ENCODE measurements at places on chromosomes 5 and 9.

- DNase-seq: no peak
Measured at GRCh38 chr5:56649569-56649968, 165.8 kb upstream of the MAP3K1 start.

GRCh38 chr5:59593439-59594007 is 300.0 kb downstream of the PDE4D start:
- DNase-seq: no peak

GRCh38 chr9:17138503-17138902 is 3.7 kb downstream of the CNTLN start:
- no peak for DNase-seq

DNA sequence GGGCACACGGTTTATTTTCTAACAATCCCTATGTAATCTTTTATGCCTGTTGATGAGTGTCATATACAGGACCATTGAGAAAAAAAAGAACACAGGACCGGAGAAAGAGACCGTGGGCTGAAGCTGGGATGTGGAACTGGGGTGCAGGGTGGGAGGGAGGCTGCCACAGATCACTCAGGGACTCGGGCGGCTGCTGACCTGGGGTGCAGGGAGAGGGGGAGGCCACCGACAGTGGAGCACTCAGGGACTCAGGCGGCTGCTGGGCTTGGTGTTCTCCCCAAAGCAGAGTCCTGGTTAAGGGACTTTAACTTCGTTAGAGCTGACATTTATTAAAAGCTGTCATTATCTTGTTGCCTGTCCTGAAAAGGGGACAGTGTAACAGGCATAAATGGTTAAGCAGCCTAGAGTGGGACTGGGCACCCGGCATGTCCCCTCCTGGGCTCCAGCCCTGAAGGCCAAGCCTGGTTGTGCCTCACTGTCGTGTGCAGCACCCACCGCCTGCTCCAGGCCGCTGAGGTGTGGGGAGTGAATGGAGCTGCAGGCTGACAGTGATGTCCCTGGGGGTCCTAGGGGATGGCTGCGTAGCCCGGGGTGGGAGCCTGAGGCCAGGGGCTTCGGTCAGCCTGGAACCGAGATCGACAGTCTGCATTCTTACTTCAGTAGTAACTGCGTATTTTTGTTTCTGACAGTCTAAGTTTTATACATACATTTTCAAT is 14.0 kb downstream of the NDUFS6 start:
- DNase-seq: no peak

- peak; percentile 25 for DNase-seq
Measured at GRCh38 chr9:14768405-14769229, 46.1 kb upstream of the CER1 start.

DNA sequence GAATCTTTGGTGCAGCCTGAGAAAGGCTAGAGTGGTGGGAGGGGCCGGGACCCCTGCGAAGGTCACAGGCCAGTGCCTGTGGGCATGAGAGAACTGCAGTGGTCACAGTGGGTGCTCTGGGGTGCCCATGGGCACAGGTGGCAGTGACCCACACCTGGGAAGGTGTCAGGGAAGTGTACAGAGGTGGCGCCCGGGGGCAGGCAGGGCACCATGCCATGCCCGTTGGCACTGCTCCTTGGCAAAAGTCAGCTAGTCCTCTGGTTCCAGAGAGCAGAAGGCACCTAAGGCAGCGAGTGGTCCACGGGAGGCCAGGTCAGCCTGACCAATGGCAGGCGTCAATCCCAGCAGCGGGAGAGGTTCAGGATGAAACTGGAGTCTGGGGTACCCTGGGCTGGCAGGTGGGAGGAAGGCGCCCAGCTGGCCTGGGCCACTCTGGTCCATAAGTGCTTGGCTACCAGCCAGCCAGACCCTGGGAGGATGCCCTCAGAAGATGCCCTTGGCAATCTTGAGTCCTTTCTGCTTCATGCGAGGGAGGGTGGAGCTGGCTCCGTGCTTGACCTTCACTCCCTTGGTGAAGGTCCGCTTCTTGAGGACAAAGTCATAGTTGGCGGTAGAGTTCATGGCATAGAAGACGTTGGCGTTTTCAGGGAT is 22.8 kb downstream of the RALGDS start:
- no peak for DNase-seq

GRCh38 chr5:107303171-107303968 is 367.4 kb downstream of the EFNA5 start:
- DNase-seq: no peak

DNA sequence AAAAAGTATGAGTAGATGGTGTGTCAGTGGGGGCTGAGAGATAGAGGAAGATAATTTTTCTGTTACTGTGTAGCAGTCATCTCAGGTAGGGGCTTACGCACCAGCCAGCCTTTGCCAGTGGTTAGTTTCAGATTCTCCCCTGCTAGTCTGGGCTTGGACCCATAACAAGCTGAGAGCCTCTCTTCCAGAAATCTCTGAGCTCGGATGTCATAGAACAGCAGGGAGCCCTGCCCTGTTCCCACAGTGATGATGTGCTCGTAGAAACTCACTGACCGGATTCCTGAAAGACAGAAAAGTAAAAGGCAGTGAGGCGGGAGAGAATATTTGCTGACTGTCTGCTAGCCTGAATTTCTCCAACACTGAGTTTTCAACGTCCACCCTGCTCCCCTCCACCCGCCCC is 37.2 kb downstream of the DCAF12 start:
- no peak for DNase-seq

DNA sequence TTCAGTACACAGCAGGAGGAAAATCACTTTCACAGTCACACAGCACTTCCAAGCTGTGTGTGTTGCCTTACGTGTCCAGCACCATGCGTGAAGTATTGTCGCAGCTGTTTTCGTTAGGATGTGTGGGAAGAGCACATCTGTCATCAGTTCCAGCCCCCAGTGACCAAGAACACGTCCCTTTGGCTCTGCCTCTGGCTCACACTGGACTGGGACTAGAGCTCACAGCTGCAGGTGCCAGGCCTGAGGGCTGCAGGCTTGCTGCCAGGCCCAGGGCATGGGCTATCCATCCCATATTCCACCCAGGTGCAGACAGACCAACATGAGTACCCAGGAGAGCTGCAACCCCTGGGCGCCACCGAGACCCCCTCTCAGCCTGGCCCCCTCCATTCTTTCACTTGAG is 60.5 kb upstream of the ANKRD33B start:
- DNase-seq: no peak

GRCh38 chr5:10275991-10276390 is 25.9 kb downstream of the CCT5 start:
- DNase-seq: no peak

DNA sequence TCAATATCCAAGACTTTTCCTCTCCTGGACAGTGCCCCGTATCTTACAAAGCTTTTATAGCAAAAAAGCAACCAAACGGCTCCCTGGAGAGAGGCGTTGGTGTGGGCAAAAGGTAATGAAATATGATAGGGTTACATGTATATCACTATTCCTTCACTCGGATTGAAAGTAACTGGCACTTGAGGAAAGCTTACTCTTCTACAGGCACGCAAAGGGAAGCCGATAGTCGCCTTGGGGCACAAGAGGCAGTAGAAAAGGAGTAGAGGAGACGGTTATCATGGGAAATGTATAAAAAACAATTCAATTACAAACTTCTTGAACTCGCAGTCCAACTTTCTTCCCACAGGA is 1.1 kb downstream of the DIAPH1 start:
- no peak for DNase-seq

- DNase-seq: no peak
Measured at GRCh38 chr5:126499853-126500342, 76.7 kb downstream of the GRAMD2B start.

DNA sequence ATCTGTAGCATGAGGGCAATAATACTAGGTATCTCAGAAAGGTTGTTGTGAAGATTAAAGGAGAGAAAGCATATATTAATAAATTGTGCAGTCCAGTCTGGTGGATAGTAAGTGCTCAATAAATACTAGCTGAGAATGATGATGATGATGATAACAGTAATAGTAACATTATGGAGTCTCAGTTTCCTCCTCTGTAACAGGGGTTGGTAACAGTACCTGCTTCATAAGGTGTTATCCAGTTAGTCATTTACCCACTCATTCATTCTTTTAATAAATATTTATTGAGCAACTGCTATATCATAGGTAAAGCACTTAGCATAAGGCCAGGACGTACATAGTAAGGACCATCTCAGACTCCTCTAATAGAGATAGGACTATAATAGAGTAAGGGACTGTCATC is 7.6 kb downstream of the SLC6A7 start:
- no peak for DNase-seq

- DNase-seq: peak; percentile 67
Measured at GRCh38 chr5:151742870-151743294, 15.5 kb downstream of the ATOX1 start.

- DNase-seq: no peak
Measured at GRCh38 chr5:179872055-179872827, 13.6 kb upstream of the MRNIP start.

DNA sequence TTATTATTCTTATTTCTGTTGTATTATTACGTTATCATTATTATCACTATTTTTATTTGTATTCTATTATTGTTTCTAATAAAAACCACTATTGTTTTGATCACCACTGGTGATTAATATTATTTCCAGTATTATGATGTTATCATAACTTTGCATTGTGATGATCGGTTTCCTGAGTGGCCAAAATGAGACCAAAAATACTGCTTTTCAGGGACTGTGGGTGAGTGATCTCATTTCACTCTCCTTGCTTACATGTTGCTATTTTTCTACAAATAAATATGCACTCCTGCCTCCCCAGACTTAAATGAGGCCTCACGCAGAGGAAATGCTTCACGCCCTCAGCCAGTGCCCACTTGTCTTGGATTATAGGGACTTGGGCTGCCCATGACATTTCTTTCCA is 78.4 kb downstream of the LRSAM1 start:
- no peak for DNase-seq

- no peak for DNase-seq
Measured at GRCh38 chr9:126128494-126129142, 198.0 kb upstream of the MVB12B start.

DNA sequence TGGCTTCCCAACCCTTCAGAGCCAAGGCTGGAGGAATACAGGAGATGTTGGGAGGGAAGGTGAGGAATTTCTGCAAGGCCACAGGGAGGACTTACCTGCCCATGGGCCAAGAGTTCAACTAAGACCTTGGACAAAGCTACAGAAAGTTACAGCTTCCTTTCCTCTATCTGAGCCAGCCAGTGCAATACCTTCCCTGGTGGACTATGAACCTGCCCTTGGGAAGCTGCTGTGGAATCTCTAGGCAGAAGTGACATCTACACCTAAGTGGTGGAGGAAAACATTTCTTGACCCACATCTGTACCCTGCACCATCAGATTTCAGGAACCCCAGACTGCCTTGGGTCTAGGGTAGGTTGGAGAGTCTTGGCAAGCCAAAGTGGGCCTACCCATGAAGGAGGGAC is 6.7 kb upstream of the SKP1 start:
- no peak for DNase-seq

- DNase-seq: peak; percentile 52
Measured at GRCh38 chr9:114504341-114505186, 709 bp downstream of the WHRN start.

DNA sequence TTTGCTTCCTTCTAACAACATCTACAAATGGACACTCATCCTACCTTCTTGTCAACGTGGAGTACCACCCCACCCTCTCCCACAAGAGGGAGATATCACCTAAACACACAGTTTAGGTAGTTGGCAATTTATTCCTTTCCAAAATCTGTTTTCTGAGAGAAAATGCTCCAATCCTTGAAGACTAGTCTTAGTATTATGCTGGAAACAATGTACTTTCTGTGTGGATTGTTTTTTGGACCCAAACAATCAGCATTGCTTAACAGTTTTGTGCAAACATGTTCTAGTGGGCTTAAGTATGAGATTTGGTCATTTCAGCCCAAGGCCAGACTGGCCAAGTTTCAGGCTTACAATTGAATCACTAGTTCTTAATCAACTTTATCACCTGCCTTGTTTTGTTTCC is 359.1 kb downstream of the ARHGEF28 start:
- DNase-seq: no peak

- no peak for DNase-seq
Measured at GRCh38 chr9:19022206-19022605, 10.8 kb downstream of the SAXO1 start.

DNA sequence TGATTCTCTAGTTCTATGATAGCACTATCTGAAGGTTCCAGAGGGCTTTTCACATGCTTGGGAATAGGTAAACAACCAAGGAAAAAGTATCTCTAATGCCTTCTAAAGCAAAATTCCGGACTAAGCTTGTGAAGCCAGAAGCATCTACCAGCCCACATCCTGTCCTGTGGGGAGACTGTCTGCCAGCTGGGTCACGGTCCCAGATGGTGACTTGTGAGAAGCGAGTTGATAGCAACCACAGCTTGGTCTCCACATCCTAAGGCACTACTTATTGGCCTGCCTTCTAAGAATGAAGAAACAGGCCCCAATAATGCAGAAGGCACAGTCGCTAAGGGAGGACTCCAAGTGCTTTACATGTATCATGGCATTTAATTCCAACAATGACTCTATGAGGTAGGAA is 184.1 kb upstream of the ADRA1B start:
- no peak for DNase-seq

GRCh38 chr5:140547508-140548299 is at the start of gene EIF4EBP3:
Gene EIF4EBP3, plus strand, starts transcription at chr5:140547662. Its CDS starts 76 bp downstream, at chr5:140547738.
- DNase-seq: peak; percentile 99

DNA sequence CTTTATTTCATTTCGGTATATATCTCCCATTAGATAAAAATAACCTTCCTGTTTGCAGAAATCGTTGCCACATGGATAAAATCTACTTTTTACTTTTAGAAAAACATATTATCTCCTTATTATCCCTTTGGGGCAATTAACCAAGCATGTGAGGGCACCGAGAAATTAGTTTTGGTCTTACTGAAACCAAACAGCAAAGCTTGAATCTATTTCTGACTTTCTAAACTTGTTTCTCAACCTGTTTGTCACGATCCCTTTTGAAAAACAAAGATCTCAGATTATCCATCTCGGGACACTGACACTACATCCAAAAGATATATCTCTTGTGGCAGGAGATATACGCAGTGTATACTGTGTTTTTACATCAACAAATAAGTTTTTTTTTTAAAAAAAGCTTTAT is 2.3 kb downstream of the TUT7 start:
- DNase-seq: no peak

DNA sequence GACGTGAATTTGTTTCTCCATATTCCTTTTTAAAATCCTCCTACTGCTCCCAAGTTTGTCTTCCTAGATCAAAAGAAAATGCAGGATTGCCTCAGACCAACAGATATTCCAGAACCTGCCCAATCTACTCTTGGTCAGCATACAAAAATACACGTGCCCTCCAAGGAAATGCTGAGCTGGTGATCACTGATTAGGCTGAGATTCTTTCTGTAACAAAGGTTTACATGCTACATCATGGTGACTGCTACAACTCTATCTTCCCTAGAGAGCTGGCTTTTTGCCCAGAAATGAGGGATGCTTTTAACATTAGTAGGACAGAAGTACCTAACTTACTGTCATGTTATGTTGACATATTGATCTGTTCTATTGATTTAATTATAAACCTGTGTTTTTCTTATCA is 35.5 kb downstream of the OR2Y1 start:
- no peak for DNase-seq
